ENCODE measurements at places on chromosomes 5 and 9.
A peak's percentile ranks its signal among the peaks of the same experiment; 100 is the strongest.

DNA sequence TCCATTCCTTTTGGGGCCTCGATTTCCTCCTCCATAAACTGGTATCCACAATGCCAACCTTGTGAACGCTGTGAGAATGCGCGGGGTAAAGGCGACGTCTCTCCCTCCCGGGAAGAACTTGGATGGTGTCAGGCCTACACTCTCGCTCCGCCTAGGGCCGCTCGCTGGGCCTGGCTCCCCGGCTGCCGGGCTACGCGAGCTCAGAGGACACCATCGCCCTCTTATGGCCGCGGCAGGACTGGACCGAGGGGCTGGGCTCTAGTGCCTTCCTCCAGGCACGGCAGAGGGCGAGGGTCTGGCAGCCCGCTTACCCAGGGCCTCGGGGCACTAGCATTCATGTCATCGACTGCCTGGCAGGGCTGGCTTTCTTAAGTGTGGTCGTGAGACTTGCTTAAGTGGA is 1.3 kb upstream of the EXOSC2 start:
- DNase-seq, result no peak

DNA sequence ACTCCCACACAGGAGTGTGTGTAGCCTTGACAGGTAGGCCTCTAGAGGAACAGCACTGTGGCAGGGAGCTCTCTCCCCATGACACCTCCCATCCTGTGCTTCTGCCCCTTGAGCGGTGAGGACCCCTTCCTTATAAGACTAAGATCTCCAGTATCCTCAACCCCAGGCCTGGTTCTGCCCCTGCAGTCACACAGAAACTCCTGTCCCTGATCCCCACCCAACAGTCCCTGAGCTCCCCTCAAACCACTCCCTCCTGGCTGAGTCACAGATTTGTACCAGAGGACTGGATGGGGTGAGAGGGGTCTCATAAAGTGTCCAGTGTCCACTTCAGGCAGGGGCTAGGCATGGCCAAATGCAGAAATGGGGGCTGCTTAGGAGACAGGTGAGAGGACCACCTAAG is 47.8 kb upstream of the CDKN2AIPNL start:
- DNase-seq, result no peak

DNA sequence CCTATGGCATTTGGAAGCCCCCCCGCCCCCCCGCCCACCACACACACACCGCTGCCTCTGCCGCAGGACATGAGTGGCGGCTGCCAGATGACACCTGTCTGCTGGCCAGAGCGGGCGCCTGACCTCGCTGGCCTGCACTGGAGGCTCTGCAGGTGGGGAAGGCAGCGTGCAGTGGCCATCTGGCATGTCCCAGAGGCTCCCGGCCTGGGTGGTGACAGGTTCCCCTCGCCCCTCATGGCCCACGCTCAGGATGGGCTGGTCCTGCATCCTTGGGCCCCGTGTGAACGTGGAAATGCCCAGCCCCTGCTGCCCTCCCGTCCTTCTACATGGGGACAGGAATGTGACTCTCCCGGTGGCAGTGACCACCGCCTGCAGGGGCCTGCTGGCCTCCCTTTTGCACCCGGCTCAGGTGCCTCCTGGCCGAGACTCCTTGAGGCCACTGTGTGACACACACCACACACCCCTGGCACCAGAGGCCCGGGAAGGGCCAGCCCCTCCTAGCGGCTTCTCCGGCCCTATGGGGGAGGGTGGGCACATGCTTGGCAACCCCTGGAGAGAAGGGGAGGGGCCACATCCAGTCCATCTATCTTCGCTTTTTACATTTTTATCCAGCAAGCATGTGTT is 30.3 kb downstream of the IRX4 start:
- no peak for DNase-seq

- DNase-seq, result no peak
Observed at GRCh38 chr9:125889112-125889475, 141.9 kb downstream of the PBX3 start.

- DNase-seq, result peak; percentile 38
Observed at GRCh38 chr9:18238254-18238653, 235.7 kb upstream of the ADAMTSL1 start.
